ENCODE measurements at places on chromosomes 6 and 20.

GRCh38 chr6:79782792-79783580 lies 151.9 kb downstream of the SH3BGRL2 start:
- DNase-seq: no peak

- no peak for DNase-seq
Observed at GRCh38 chr6:160739955-160740354, 37.9 kb downstream of the PLG start.

DNA sequence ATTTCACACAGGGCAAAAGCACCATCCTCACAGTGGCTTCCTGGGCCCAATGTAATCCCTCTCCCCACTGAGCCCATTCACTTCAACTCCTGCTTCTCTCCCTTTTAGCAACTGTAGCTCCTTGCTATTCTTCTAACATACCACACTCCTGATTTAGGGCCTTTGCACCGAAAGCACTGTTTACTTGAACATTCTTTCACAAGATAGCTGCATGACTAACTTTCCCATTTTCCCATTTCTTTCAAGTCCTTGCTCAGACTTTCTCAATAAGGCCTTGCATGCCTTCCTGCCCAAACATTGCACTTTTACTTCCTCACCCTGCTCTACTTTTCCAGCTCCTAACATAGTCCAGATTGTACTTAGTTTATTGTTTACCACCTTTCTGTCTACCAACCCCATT lies 73.0 kb downstream of the SHPRH start:
- DNase-seq: no peak

DNA sequence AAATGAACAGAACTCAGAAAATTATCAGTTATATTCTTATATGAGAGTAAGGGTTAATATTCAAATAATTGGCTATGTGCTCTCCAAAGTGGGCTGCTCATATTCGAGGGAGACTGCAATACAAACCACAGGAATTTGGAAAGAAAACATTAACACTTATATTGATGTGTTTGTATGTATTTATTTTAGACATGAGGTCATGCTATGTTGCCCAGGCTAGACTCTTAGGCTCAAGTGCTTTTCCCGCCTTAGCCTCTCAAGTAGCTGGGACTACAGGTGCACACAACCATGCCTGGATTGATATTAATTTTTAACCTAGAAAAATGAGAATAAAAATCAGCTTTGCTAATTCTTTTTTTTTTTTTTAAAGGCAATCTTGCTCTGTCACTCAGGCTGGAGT lies 35.0 kb downstream of the BTBD9 start:
- DNase-seq: no peak

GRCh38 chr20:10578607-10579006 lies 95.2 kb downstream of the JAG1 start:
- no peak for DNase-seq

GRCh38 chr6:125944434-125944816 lies 12.1 kb upstream of the HINT3 start:
- no peak for DNase-seq

- no peak for DNase-seq
Observed at GRCh38 chr6:155126727-155127439, 131.8 kb downstream of the TIAM2 start.

- no peak for DNase-seq
Observed at GRCh38 chr6:10412461-10413261, 2.2 kb downstream of the TFAP2A start.

- DNase-seq: no peak
Observed at GRCh38 chr6:111761783-111762312, 111.4 kb downstream of the FYN start.

- DNase-seq: no peak
Observed at GRCh38 chr6:80566361-80566760, 459.9 kb downstream of the BCKDHB start.

GRCh38 chr6:54971825-54972224 lies 125.3 kb downstream of the FAM83B start:
- DNase-seq: no peak

GRCh38 chr6:5261545-5262109 lies 314 bp downstream of the FARS2 start:
- DNase-seq: no peak

GRCh38 chr6:36235309-36235708 lies 34.6 kb upstream of the PNPLA1 start:
- DNase-seq: no peak

GRCh38 chr6:35409245-35409644 lies 42.9 kb upstream of the FANCE start:
- DNase-seq: no peak

DNA sequence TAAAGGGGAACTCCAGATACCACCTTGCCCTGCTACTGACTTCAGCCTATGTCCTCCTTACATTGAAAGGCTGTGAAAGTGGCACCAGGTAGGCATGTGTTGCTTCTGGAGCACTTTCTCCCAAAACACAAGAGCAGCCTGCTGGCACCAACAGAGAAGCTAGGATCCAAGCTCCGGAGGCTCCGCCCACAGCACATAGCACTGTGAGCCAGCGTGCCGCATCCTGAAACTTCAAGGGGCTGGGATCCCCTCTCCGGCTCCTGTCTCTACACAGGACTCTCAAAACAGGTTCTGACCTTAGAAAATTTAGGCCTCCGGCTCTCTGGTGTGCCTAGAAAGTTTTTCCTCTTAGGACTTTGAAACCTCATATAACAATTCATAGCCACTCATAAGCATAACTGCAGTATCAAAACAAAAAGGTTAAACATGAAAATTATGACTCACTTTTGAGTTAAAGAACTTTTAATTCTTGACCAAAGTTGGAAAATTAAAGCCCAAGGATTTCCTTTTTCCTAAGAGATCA lies 41.1 kb downstream of the EZR start:
- DNase-seq: no peak

GRCh38 chr6:16179970-16180431 lies 51.1 kb downstream of the MYLIP start:
- peak; percentile 17 for DNase-seq

All from activated T-helper 1 cell treated with Interleukin-2 at 50 U/mL for 16 hours (primary cell).